ENCODE measurements at places on chromosomes 3 and 15.

DNA sequence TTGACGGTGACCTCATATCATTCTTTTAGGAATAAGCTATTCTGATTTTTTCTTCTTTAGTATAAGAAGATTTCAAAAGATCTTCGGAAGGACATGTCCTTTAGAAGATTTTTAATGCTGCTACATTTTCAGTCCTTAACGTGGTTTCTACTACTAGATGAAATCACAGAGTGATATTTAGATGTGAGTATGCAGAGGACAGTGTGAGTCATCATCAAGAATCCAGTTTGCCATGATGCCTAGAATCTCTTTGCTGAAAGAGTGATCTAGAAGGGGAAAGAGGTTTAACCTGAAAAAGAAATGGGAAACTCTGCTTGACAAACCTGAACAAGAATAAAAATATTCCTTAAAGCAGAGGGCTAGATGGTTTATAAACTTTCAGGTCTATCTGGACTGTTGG is 43.2 kb downstream of the SLC7A14 start:
- no peak for DNase-seq

- no peak for DNase-seq
Measured at GRCh38 chr3:47527952-47528725, 14.6 kb upstream of the ELP6 start.

DNA sequence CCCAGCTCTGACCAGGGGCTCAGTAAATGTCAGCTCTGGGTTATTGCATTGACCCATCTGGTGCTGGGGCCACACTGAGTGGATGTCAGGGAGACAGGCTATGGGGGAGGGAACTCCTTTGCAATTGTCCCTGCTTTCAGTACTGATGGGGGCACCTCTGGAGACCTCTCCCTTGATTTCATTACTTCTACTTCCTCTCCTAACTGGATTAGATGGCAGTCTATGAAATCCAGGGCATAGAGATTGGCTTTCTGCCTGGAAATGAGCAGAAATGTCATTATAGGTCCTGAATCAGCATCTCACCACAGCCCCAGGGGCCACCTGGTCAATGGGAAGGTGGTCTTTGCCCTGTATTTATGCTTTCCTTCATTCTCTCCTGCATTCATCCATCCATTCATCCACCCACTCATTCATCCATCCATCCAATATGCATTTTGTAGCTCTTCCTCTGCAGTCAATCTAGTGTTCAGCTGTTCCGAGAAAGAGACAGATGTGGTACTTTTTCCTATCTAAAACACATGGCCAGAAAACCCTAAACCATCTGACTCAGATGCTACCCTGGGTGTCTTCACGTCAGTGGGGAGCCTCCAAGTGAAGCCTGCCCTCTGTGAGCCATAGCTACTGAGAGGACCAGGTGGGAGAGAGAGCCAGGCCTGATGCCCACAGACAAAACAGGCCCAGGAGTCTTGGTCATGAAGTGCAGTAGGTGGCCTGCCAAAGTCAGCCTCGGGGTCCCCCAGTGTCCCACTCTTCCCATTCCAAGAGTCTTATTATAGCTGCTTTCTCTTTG is 57.1 kb downstream of the CCDC33 start:
- DNase-seq, result no peak

- DNase-seq, result no peak
Measured at GRCh38 chr3:63617391-63617790, 35.1 kb upstream of the SNTN start.

DNA sequence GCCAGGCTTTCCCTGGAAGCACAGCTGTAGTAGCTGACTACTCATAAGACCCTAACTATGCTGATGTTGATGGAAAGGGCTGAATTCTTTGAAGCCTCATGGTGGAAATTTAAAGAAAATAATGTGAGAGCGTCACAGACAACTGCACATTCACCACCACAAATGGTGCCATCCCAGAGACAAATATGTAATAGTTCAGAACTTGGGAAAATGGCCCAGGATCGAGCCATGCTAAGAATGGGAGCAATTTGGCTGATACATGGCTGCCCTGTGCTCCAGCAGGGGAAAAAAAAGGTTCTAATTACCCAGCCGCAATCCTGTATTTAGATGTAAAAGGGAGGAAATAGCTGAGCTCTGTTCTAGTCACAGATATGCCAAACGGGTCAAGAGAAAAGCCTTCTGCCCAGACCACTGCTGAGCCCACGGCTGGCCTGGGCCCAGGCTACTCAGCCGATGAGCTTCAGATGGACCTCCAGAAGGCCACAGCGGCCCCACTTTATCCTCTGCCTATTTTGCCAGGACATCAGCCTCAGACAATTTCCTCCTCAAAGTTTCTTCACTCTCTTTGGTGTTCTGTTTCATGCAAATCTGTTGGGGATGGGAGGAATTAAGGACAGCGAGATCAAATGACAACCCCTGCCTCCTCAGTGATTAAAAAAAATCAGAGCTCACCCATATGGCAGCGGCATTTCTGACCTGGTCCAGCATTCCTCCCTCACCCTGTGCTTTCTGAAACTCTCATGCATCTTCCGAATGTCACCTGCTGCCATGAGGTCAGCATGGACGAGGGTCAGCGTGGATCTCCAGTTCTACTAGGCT is 54.5 kb upstream of the MEX3B start:
- DNase-seq, result no peak

DNA sequence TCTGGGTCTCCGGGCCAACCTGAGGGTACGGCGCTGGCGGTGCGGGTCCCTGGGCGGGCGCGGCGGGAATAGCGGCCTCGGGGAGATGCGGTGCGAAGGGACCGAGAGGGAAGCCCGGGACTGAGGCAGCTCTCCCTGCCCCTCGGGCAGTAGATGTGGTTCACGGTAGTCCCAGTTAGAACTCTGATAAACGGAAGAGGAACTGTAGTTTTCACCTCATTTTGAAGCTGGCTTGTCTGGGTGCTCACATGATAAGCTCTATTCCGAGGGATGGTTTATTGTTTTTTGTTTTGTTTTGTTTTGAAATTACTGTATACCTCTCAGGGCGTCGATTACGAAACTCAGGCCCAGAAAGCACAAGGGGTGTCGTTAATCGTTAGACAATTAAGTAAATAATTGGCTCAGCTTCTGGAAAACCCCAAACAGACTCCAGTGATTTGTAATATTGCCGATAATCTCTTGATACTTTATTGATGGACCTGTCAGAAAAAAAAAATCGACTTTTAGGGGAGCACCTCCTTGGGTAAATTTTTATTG is 413 bp downstream of the NUSAP1 start:
- DNase-seq, result no peak

DNA sequence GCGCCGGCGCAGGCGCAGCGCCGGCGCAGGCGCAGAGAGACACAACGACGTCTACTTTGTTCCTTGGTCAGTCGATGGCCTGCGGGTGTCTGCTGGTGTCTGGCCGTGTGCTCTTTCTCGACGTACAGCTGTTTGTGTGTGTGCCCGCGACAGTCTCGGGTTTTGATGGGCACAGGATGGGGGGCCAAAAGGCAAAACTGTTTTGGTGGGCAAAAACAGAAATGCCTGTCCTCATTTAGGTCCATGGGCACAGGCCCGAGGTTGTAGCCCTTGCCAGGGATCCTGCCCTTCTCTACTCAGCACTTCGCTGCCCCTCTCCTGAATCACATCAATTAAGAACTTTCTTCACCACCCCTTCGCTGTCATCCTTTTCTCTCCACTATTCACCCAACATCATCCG is 184.8 kb upstream of the CHL1 start:
- no peak for DNase-seq
